ENCODE measurements at places on chromosomes 5 and 9.

DNA sequence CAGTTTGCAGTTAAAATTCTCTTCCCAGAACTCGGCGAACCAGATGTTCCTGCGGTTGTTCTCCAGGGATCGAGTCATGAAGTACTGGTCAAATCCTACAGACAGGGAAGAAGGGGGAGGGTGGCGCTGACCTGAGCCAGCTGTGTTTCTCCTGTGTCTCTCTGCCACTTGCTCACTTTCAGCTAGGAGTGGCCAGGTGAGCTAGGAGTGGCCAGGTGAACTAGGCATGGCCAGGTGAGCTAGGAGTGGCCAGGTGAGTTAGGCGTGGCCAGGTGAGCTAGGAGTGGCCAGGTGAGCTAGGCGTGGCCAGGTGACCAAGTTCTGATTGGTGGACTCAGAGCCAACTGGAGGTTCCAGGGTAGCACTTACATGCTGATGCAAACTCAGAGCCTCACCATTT, 5.8 kb downstream of the GRM6 start:
- DNase-seq = no peak

GRCh38 chr5:56412601-56413379, 179.7 kb upstream of the ANKRD55 start:
- DNase-seq = no peak

DNA sequence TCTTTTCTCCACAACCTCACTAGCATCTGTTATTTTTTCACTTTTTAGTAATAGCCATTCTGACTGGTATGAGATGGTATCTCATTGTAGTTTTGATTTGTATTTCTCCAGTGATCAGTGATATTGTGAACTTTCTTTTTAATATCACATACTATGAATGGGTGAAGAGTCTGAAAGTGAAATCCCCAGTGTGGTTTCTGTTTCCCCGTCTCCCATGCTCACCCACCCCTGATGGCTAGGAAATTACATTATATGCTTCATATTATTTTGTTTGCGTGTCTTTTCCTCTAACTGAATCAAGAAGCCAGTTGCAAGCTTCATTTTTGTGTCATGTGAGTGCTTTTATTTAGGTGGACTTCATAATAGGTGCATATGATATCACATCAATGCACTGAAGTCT, 171.1 kb downstream of the ARHGAP26 start:
- no peak for DNase-seq

DNA sequence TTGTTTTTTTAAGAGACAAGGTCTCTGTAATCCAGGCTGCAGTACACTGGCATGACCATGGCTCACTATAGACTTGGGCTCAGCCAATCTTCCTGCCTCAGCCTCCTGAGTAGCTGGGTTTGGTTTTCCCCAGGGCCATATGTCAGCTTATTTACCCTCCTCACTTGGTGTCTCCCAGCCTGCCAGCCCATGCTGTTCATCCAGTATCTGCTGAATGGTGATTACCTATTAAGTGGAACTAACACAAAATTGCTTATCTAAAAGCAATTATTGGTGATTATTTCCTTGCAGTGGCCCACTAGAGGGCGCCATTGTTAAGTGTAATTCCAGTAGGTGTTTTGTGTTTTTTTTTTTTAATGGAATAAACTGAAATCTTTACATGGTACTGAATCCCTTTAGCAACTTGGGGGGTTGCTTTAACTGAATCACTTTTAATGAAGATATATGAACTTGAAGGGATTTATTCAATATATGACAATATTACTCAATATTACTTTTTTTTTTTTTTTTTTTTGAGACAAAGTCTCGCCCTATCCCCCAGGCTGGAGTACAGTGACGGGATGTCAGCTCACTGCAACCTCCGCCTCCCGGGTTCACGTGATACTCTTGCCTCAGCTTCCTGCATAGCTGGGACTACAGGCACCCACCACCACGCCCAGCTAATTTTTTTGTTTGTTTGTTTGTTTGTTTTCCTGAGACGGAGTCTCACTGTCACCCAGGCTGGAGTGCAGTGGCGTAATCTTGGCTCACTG, 13.8 kb downstream of the EXOSC2 start:
- DNase-seq = peak; percentile 71

GRCh38 chr9:19148187-19148586, 20.9 kb upstream of the PLIN2 start:
- DNase-seq = no peak

DNA sequence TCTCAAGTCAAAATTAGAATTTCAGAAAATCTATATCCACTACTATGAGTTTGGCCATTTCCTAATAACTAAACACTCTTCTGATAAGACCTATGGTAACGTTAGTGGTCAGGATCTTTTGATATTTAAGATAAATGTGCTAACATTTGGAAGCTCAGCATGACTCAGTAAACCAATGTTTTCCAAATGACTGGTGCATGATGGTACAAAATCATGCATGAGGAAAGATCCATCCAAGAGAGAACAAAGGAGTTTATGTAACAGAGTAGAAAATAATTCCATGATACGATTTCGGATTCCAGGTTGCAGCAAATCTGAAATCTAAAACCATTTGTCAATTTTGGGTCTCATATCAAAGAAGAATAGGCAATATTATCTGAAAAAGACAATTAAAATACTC, 279.2 kb downstream of the NSG2 start:
- no peak for DNase-seq

- no peak for DNase-seq
Observed at GRCh38 chr5:145834554-145834916, 607 bp downstream of the PRELID2 start.

- no peak for DNase-seq
Observed at GRCh38 chr9:79164406-79164805, 407.4 kb upstream of the TLE4 start.

GRCh38 chr9:68562461-68562860, 21.8 kb upstream of the TMEM252 start:
- no peak for DNase-seq

DNA sequence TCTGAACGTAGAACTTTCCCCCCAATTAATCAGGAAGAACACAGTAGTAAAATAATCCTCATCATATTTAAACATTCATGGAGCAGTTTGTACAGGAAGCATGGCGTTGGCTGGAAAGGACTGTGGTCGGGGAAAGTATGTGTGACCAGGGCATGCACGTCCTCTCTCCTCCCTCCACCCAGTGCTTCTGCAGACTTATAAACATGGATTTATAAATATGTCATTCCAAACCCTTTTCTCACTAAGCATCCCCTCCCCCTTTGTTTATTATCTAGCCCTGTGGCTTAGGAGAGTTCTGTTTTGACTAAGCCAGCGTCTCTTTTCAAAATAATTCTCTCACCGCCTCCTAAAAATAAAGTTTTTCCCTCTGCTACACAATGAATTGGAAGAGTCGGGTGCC, 70.4 kb upstream of the DAP start:
- peak; percentile 98 for DNase-seq

DNA sequence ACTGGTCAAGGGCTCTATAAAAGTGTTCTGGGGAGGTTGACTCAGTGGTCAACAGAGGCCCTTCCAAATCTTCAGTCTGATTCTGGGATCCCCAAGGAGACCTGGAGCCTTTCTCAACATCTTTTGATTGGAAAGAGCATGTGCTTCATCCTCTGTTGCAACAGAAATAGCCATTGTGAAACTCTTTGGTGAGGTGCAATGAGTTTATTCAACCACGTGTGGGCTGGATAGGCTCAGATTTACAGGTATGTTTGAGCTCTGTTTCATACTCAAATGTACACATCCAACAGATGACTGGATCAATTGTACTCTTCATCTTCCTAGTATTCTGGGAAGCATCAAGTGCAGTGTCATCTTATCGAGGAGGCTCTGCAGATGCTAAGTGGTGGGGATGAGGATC, 60.5 kb downstream of the CTSL start:
- no peak for DNase-seq

GRCh38 chr5:74013222-74013621, 387.2 kb downstream of the ARHGEF28 start:
- DNase-seq = no peak

- peak; percentile 43 for DNase-seq
Observed at GRCh38 chr5:137710086-137710485, 25.8 kb downstream of the KLHL3 start.

DNA sequence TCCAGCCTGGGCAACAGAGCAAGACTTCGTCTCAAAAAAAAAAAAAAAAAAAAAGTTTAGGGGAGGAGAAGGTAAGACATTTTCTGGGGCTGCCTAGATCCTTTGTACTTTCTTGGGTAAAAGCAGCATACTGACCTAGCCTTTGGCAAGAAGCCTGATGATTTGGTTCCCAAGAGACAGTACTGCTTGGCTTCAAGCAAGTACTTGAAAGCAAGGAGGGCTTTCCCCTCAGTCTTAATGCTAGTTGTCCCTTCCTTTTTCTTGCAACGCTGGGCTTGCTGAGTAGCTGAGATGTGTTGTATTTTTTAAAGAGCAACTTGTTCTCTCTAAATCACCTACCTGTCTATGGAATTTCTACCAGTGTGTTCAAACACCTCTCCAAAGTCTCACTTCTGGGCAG, 76.2 kb downstream of the INSYN2B start:
- no peak for DNase-seq

GRCh38 chr9:16181539-16181938, 628.7 kb downstream of the CCDC171 start:
- DNase-seq = no peak

GRCh38 chr9:118028225-118028624, 324.0 kb downstream of the TLR4 start:
- DNase-seq = no peak

- peak; percentile 73 for DNase-seq
Observed at GRCh38 chr9:126439402-126439765, 112.8 kb downstream of the MVB12B start.

DNA sequence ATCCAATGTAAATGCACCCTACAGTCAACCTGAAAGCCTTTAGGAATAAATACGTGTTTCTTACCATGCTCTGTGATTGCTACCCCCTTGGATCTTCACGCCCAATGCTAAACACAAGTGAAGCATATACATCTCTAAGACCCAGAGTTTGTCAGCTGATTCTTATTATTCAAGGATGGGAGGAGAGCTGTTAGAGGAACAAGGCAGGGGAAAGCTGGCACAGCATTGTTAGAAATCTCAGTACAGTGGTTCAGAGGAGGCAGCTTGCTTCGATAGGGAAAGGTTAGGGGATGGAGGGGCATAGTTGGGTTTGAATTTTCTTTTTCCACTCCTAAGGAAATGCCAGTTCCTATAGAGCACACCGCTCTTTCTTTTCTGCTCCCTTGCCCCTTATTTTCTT, 16.7 kb upstream of the TAF11L2 start:
- DNase-seq = no peak

DNA sequence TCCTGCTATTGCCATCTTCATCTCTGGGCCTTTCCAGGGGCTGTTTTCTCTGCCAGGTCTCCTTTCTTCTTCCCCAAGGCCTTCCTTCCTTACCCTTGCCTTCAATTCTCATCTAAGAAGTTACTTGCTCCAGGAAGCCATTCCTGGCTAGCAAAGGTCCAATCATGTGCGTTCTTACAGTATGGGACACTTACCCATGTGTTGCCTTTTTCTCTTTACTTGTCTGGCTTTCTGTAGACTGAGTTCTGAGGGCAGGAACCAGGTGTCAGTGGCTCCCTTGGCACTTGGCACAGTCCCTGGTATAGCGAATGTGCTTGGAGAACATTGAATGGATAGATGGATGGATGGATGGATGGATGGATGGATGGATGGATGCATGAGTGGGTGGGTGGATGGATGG, 10.2 kb downstream of the FOXI1 start:
- DNase-seq = no peak

DNA sequence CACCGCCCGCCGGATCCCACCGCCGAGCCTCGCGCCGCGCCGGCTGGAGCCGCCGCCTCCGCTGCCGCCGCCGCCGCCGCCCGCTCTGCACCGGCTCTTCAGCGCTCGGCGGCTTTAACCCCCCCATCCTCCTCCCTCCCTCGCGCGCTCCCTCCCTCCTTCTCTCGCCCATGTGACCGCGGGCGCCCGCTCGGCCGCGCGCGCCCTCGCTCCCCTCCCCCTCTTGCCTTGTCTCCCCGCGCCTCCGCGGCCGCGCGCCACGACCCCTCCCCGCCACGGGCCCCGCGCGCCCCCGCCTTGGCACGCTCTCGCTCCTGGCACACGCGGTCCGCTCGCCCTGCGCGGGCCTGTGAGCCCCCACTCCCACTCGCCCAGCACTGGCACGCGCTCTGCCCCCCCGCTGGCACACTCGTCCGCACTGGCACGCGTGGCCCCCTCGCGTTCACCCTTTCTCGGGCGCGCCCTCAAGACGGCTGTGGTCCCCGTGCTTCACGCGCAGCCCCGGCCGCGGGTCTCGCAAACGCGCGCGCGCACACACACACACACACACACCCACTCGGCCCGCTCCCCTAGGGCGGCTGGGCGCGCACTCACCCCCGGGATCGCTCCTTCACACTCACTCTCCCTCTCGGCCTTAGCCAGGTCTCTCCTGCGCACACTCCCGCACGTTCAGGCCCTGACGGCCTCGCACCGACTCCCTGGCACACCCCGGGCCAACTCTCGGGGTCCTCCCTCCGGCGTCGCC, at the start of gene CNTFR:
Gene CNTFR (minus strand): TSS at position 89 of the 745 bp plus-strand sequence. CDS start 20,743 bp downstream, outside the sequence.
- DNase-seq = peak; percentile 12

DNA sequence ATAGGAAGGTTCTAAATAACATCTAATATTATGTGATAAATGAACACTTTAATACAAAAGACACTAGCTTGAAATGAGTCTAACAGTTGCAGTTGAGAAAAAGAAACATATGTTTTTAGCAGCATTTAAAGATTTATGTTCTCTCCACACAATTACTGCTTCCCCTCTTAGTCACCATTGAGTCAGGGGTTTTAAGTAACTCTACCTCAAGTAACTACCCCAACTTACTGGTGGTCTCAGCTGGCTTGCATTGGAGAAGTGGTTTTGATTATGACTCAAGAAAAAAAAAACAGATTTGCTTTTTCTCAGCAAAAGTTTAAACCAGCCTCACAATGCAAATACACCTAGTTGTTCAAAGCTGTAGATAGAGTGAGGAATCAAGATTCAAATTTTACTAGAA, 1216.5 kb upstream of the CDH9 start:
- no peak for DNase-seq

- DNase-seq = no peak
Observed at GRCh38 chr5:37396352-37396751, 17.2 kb downstream of the WDR70 start.

- DNase-seq = peak; percentile 75
Observed at GRCh38 chr9:69961843-69962242, 81.8 kb upstream of the MAMDC2 start.

GRCh38 chr5:130316971-130317680, 412.9 kb downstream of the CHSY3 start:
- DNase-seq = no peak

- DNase-seq = peak; percentile 64
Observed at GRCh38 chr5:9898319-9898718, 268.2 kb upstream of the TAS2R1 start.

DNA sequence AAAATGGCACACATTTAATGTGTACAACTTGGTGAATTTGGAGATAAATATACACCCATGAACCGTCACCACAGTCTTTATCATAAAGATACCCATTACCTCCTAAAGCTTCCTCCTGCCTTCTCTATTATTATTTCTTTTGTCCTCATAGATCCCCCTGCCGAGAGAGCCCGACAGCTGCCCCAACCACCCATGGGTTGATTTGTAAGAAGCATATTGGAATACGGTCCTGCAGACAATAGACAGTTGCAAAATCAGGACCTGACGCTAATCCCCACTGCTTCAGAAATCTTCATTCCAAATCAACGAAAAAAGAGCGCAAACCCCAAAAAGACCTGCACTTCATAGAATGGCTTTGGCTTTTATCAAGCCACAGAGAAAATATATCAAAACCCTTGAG, 697.5 kb downstream of the SEMA5A start:
- no peak for DNase-seq

- DNase-seq = no peak
Observed at GRCh38 chr5:170903075-170903474, 41.3 kb downstream of the RANBP17 start.

- no peak for DNase-seq
Observed at GRCh38 chr9:78577156-78577906, 280.4 kb downstream of the PSAT1 start.

All from EH (cell line).